ENCODE measurements at places on chromosomes 5 and 9.

- DNase-seq = no peak
Observed at GRCh38 chr5:78727786-78728761, 79.5 kb upstream of the LHFPL2 start.

- DNase-seq = no peak
Observed at GRCh38 chr5:127292030-127292735, 1.6 kb downstream of the MEGF10 start.

- DNase-seq = peak; percentile 75
Observed at GRCh38 chr5:35776757-35777156, 79.9 kb upstream of the IL7R start.

DNA sequence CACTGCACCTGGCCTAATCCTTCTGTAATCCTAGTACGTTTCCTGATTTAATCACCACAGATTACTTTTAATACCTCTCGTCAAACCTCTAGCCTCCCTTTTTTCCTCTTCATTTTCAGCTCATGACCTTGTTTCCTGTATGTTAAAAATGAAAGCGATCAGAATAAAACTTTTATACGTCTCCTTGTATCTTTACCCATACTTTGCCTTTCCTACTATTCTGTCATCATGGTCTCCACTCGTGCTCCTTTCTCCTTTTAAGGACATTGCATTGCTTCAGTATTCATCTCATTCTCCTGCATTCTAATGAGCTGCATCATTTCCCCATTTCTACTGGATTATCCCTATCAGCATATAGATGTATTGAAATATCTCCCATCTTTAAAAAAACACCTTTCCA, 8.5 kb downstream of the CDC42SE2 start:
- no peak for DNase-seq

DNA sequence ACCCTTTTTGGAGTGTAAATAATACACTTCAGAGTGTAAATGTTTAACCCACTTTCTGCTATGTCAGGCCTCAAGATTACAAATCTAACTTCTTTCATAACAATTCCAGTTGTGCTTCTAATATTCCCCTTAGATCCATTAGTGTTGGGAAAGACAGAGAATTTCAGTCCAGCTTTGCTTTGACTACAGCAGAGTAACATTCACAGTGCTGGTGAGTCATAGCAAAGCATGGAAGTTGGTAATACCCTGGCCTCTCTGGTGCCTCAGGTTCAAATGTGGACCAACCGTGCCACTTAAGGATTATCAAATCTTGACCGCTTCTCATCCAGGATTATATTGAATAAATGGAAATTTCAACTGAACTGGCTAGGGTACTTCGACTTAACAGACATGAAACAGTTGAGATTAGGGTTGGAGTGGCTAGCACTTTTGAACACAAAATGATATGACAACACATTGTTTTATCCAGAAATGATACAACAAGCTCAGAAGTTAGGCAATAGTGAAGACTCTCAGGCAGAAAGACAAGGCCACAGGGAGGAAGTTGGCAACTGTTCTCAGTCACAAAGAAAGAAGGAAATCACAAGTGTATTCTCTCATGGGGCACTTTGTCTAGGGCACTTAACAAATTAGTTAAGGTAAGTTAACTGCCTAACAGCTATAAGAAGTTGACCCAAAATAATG, 24.4 kb upstream of the RASA1 start:
- peak; percentile 78 for DNase-seq

- peak; percentile 78 for DNase-seq
Observed at GRCh38 chr9:79129865-79130480, 441.8 kb upstream of the TLE4 start.

GRCh38 chr5:180046656-180047055, 24.9 kb downstream of the RNF130 start:
- DNase-seq = no peak

DNA sequence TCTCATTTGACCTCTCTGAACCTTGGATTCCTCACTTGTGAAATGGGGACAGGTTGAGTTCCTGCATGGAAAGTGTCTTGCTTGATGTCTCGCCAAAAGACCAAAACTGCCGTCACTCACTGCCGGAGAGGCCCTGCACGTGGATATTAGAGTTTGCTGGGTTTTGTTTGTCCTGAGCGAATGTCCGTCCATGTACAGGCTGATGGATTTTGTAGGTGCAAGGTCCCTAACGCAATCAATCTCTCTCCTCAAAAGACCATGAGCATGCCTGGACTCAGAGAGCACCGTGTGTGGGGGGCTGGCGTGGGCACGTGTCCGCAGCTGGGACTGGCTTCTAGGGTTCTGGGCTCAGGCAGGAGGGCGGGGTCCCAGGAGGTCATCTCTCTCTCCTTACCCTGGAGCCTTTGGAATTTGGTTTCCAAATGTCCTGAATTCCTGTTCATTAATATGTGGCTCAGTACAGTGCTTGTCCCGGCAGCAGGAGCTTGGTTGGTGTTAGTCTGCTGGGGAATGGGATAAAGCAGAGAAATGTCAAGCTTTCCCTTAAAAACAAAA, 146.0 kb upstream of the IER5L start:
- no peak for DNase-seq

DNA sequence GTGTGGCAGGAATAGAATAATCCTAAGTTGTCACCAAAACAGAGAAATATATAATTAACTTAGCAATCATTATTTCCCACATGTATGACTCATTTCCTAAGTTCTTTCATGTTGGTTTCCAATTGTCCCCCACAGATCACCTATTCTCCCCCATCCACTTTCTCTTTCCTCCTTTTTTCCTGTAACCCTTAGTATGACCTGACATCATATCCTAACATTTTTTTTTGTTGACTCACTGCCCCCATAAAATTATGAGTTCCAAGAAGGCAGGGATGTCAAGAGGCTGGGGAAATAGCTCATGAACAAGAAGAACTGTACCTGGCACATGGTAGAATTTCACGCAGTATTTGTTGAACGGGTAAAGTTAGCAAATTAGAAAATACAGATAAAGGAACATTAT, 186.7 kb downstream of the DCP2 start:
- DNase-seq = peak; percentile 86

GRCh38 chr9:110440172-110440571, 102.5 kb upstream of the TXNDC8 start:
- peak; percentile 80 for DNase-seq

- no peak for DNase-seq
Observed at GRCh38 chr5:154191467-154192261, 1.1 kb downstream of the GALNT10 start.
